Activated T-cell treated with anti-CD3 and anti-CD28 coated beads, Interleukin-2, amount 50 U/mL, for 4 hours (primary cell): ENCODE measurements at places on chromosomes 1 and 21.

GRCh38 chr1:178599087-178599486, 86.2 kb downstream of the TEX35 start:
- no peak for DNase-seq

GRCh38 chr1:244614879-244615278, 38.0 kb upstream of the DESI2 start:
- no peak for DNase-seq

DNA sequence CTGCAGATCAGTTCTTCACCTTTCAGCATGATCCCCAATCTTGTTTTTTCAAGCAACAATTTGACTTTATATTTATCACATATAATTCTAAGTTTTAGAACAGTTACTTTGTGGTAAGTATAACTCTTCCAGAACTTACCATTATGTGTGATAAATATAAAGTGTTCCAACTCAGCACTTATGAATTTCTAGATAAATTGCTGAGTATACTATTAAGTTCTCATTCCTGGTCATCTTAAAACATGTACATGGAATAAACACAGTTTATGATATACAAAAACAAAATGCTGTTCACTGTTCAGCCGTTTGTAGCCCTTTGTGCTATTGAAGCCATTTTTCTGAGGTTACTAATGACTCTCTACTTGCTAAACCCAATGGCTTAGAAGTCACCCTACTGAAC, 5.1 kb upstream of the XPR1 start:
- DNase-seq, result no peak

DNA sequence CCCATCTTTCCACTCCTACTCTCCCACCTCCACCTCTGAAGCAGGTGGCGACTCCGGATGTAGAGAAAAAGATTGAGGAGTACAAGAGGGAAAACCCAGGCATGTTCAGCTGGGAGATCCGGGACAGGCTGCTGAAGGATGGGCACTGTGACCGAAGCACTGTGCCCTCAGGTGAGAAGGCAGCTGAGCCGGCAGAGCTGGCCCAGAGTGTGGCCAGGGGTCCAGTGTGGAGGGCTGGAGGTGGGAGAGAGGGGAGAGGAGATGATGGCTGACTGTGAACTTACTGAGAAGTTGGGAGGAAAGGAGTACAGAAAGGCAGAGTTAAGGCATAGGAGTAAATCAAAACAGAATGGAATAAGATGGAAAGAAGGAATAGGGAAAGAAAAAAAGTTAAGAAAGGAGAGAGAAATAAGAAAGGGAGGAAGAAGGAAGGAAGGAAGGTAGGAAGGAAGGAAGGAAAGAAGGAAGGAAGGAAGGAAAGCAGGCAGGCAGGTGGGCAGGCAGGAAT, 4.5 kb downstream of the PAX7 start:
- DNase-seq, result no peak

DNA sequence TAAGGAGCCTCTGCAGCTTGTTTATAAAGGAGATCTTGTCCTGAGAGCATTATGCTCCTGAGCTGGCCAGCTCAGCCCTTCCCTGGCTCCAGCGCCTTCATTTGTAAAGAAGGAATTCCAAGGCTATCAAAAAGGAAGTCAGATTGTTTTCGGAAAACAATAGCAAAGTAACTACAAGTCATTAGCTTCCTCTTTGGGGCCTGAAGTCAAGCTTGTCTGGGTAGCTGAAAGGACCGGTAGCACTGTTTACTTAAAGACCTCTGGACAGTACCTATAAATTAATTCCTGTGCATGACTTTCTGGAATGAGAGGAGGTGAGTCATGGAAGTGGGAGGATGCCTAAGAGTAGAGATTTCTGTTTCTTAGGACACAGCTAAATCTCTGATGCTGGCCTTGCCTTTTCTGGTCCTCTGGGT, 20.7 kb upstream of the GJA5 start:
- no peak for DNase-seq
